ENCODE measurements at places on chromosomes 6 and 20.

DNA sequence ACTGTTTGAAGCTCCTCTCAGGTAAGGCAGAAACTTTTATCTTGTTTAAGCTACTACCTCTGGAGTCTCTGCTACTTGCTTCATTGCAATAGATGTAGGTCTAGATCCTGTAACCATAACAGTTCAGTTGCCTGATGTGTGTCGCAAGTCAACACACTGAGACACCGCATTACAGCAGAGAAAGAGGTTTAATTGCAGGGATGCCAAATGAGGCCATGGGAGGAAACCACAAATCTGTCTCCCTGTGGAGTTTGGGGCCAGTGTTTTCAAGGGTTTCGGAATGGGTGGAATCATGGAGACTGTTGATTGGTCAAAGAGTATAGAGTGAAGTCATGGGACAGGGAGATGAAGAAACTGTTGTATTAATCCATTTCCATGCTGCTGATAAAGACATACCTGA, 57.1 kb upstream of the RBM24 start:
- DNase-seq = no peak

DNA sequence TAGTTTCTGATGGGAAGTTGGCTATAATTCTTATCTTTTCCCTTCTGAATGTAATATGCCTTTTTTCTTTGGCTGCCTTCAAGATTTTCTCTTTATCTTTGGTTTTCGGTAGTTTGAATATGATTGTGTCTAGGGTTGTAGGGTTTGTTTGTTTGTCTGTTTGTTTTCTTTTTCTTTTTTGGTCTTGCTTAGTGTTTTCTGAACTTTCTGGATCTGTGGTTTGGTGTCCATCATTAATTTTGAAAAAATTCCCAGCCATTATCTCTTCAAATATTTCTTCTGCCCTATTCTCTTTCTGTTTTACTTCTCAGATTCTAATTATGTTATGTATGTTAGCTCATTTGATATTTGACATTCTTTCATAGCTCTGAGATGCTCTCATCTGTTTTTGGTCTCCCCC, 79.4 kb downstream of the CHMP4B start:
- no peak for DNase-seq

DNA sequence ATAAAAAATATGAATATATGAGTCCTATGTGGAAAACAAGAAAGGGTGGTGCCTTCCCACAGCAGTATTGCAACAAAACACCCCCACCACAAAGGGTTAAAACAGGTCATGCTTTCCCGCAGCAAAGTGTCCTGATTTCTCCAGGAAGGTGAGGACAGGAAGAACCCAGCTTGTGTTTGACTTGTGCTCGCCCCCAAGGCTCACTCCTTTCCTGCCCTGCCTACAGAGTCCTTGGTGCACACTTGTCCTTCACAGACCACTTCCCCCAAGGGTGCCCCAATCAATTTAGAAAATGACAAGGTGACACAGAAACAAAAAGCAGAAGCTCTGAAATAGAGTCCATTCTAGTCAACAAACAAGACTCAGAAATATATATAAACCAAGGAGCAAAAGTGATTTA, 237.4 kb downstream of the PTPRK start:
- DNase-seq = no peak

- no peak for DNase-seq
Observed at GRCh38 chr6:169115632-169116031, 138.0 kb downstream of the THBS2 start.

GRCh38 chr20:60228255-60228654, 270.0 kb downstream of the CDH26 start:
- DNase-seq = no peak

DNA sequence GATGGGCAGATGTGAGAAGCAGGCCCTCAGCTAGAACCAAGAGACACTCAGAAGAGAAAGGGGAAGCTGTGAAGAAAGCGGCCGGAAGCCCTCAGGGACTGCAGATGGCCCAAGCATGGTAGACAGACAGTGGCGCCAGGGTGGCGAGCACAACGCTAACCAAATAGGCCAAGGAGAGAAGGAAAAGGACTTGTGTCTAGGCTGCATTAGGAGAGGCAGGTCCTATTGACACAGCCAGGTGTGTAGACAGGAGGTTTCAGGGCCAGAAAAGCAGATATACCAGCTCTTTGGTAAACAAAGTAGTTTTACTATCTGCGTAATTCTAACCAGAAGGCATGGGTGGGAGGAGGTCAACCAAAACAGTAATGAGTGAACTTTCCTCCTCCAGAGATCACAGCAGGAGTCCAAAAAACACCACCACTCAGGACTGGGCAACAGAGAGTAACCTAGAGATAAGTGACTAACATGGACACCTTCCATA, 15.8 kb upstream of the MAP7 start:
- no peak for DNase-seq

DNA sequence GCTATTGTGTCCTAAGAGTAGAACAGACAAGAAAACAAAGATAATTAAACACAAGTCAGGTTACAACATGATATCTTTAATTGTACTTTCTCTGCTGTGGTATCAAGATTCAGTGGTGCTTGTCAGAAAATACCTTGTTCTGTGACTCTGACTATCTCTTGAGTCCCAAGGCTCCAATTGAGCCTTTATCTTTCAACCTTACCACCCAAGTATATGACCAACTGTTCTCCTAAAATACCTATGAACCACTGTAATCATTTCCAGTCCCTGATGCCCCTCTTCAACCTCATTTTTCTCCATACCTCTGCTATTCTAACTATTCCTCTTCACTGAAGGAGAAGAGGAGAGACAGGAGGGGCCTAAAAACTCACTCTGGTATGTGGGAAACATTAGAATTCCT, 66.9 kb upstream of the TPD52L1 start:
- DNase-seq = no peak

Measured in kidney epithelial cell (primary cell).